ENCODE measurements at places on chromosomes 6 and 20.

DNA sequence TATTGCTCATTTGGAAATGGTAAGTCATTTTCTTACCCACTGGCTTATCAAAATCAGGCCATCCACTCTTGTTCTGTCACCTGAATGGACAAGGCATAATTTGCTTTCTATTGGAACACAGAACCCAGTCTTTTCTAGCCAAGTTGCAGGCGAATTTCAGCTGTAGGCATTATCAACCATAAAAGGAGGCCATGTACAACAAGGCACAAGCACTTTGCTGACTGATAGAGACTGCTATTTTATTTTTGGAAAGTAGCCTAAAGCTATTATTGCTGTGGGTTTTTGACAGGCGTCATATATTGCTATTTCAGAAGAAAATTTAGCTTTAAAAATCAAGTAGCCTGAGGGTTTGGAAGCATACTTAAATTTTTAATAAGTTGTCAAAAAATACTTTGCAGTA lies 344.2 kb downstream of the HDGFL1 start:
- DNase-seq: no peak

- DNase-seq: no peak
Observed at GRCh38 chr6:30612687-30613248, 4.3 kb downstream of the PPP1R10 start.

GRCh38 chr20:62596486-62596885 lies 45.8 kb upstream of the SLCO4A1 start:
- no peak for DNase-seq

DNA sequence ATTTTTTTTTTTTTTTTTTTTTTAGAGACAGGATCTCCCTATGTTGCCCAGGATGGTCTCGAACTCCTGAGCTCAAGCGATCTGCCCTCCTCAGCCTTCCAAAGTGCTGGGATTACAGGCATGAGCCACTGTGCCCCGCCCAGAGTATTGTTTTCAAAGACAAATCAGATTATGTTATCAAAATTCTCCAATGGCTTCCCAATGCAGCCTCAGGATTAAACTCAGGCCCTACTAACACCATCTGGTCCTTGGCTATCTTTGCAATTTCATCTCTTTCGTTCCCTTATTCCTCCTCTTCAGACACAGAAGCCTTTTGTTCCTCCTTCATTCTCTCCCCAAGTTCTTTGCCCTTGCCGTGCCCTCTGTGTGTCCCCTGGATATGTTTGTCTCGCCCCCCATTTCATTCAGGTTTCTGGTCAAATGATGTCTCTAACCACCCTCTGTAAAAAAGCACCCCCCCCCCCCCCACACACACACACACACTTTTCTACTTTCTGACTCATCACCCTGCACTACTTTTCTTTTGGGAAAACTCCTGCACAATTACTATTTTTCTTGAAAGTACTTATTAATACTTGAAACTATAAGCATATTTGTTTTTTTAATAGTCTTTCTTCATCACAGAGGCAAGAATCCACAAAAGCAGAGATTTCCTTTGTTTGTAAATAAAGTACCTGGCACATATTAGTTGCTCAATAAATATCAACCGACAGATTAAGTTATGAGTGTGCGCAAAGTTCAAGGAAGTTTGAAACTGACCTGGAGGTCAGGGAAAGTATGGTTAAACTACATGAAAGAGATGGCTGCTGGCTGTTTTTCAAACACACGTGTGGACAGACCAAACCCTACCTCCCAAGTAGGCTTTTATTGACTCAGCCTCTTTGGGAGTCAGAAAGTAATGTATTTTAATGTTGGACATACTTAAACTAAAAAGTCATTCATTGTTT lies 16.7 kb downstream of the BTN1A1 start:
- no peak for DNase-seq

GRCh38 chr20:48550814-48551213 lies 277.0 kb downstream of the PREX1 start:
- DNase-seq: no peak

DNA sequence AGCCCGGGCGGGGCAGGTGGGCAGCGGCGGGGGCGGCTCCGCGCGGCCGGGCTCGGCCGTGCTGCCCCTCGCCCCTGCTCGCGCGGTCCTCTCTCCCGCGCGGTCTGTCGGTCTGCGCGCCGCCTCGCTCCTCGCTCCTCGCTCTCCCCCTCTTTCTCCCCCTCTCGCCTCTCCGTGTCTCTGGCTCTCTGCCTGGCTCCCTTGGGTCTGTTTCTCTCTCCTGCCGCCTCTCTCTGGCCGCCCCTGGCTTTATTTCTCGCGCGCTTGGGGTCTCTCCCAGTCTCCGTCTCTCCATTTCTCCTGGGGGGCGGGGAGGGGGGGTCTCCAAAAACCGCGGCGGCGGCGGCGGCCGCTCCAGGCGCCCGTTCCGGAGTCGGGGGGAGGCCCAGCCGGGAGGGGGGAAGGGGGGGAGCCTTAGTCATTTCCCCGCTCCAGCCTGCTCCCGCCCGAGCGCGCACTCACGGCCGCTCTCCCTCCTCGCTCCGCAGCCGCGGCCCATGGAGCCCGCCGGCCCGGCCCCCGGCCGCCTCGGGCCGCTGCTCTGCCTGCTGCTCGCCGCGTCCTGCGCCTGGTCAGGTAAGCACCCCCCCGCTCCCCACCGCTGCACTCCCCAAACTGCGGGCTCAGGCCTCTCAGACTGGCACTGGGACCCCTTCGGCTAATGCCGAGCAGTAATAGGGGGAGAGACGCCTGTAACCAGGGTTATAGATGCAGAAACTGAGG lies at the start of gene SIRPA:
SIRPA (plus strand) TSS at position 457 of the 723 bp plus-strand sequence; CDS start at position 498, 41 bp downstream.
- DNase-seq: no peak

DNA sequence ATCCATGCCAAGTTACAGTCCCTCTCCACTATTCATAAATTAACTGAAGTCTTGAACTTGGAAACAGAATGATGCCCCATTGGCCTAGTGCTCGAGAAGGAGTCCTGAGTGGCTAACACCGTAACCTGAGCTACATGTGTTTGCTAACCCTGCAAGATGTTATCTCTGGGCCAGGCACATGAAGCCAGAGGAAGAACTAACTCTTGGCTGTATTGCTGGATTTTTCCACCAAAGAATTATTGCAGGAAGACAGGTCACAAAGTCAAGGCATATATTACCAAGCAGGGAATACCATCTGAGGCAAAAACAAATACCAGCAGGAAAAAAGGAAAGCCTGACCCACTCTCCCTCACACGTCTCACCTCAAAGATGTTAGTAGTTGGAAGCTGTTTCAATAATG lies 148.9 kb upstream of the PHACTR1 start:
- no peak for DNase-seq

GRCh38 chr6:40586369-40587201 lies 579 bp downstream of the LRFN2 start:
- DNase-seq: no peak

DNA sequence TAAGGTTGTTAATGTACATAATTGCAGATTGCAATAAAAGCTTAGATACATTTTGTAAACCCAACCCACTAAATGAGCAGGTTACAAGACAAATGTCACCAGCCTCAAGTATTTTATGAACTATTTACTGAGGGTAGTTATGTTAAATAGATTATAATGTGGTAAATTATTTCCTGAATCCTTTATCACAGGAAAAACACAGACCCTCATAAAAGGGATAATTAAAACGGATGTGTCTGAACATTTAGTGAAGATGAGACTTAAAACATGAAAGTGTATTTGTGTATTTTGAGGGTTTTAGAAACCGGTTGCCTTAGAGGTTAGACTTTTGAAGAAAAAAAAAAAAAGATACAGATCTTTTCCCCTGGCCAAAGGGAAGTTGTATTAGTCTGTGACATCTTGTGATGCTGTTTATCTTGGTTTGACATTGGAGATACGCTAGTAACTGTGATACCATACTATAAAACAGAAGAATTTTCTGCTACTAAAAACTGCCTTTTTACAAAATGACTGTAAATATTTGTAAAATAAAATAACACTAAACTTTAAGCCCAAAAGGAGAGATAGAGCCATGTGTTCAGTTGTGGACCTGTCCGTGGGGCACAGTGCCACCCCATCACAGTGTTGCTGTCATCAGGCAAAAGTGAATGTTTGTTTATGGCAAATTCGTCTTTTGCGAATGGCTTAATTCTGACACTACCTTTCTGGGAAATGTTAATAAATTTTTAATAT lies 9.7 kb downstream of the DYNLT1 start:
- DNase-seq: no peak

Measured in activated naive CD8-positive, alpha-beta T cell treated with anti-CD3 and anti-CD28 coated beads, Interleukin-2, amount 50 U/mL, for 16 hours (primary cell).